ENCODE measurements at places on chromosomes 3 and 15. TPM values are rescaled to one million over a fixed set of nuclear protein-coding genes. Genes with fewer than 3 reads are reported as not detected.

GRCh38 chr3:31495971-31496665 is 36.6 kb upstream of the STT3B start:
- no peak for DNase-seq

GRCh38 chr3:188590557-188590956 is 436.6 kb downstream of the LPP start:
- DNase-seq, result no peak

Gene GOLGA8R
- 3.2 TPM for total RNA-seq

Gene MAGI1
- total RNA-seq, result 47.1 TPM

Gene HIGD2B
- total RNA-seq, result not detected

DNA sequence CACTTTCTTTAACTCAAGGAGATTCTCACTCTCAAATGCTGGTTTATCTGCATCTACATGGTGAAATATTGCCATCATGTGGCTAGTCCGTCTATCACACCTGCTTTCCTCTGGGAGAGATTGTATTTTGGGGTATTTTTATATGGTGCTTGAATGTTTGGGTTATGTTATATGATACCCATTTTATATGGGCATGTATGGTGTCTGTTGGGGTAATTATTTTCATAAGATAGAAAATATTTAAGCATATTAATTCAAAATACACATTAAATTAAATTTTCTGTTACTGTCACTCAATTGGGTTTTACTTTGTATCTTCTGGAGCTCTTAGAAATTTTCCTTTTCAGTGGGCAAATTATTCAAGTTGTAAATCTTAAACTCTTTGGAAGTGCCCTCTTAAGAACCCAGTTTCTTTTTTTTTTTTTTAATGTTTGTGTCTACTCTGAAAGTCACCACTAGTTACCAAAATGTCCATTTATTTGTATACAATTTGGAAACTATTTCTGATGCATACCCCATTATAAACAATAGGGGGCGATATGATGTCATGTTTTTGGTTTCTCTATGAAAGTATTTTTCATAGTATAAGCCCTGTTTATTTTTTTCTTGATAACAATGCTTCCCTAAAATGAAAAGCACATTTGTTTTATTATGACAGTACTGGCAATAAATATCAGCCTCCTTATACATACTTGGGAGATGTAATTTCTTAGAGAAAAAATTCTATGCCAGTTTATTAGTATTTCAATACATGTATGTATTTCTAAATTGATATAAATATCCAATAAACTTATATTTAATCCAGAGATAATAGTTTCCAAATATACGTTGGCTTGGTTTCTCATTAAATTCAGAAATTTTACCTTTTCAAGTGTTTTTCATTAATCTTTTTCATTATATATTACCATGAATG is 36.1 kb upstream of the PLSCR5 start:
- DNase-seq, result no peak

DNA sequence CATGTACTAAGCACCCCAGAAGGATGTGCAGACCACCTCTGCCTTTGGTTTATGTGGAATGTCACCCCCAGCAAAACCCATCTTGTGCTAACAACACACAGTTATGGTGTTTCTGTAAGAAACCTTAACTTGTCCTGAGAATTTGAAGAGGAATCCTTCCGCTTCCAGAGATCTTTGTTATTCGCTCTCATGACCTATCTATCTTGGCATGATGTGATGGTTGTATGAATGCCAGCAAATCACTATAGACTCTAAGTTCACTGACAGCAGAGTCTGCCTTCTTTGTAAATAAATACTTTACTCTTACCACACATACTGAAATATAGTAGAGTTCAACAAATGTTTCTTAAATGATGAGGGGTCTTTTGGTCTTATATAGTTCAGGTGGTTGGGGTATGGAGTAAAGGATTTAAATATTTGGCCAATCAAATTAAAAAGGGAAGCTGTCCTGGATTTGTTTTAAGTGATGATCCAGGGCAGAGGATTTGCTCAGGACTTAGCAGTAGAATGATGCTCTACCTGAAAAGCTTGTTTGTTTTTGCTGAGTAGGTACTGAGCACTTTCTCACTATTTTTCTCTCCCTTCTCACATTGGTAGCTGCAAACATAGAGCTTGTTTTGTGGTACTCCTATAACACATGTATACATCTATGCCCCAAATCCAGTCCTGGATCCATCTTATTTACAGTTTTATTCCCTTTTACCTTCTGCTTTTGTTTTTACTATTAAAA is 27.9 kb upstream of the RTP1 start:
- DNase-seq, result no peak

DNA sequence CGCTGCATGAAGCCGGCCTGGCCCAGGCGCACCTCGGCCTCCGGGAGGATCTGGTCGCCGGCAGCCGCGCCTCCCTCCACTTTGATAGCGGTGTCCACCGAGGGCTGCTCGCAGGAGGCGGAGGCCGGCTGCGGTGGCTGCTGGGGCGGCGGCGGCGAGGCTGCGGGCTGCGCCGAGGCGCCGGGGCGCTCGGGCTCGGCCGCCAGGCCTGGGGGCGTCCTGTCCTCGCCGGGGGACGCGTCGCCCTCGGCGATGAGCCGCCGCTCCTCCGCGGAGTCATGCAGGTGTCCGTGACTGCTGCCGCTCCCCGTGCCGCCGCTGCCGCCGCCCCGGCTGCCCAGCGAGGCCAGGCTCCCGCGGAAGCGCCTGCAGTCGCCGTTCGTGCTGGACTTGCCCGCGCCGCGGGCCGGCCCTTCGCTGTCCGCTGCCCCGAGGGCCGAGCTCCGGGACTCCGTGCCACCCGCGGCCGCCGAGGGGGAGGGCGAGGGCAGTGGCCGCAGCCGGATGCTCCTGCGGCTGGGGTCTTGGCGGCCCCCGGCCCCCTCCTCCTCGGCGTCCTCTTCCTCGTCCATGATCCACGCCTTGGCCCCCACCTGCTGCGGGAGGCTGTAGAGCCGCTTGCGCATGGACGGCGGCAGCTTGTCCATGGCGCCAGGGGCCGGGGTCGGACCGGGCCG is 996 bp downstream of the HCN4 start:
- DNase-seq, result no peak

Gene ETV5
- 18.4 TPM for total RNA-seq

Gene PLA1A
- total RNA-seq, result 1.7 TPM

Gene MYO5A
- 31.2 TPM for total RNA-seq

Gene RBPMS2
- total RNA-seq, result 3.7 TPM

DNA sequence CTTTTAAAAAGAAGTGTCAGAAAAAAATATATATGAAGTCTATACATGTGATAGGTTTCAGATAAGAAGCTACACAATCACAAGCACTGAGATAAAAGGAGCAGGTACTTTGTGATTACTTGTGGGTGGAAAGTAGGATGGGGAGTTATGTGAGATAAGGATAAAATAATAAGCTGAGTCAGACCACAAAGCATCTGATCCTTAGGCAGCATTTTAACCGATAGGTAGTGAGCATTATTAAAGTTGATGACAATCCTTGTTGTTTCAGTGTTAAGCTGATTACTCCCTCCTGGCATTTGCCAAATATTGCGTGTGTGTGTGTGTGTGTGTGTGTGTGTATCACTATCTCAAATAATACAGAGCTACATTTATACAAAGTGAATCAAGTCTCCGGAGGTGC is 483.1 kb downstream of the NAALADL2 start:
- no peak for DNase-seq

DNA sequence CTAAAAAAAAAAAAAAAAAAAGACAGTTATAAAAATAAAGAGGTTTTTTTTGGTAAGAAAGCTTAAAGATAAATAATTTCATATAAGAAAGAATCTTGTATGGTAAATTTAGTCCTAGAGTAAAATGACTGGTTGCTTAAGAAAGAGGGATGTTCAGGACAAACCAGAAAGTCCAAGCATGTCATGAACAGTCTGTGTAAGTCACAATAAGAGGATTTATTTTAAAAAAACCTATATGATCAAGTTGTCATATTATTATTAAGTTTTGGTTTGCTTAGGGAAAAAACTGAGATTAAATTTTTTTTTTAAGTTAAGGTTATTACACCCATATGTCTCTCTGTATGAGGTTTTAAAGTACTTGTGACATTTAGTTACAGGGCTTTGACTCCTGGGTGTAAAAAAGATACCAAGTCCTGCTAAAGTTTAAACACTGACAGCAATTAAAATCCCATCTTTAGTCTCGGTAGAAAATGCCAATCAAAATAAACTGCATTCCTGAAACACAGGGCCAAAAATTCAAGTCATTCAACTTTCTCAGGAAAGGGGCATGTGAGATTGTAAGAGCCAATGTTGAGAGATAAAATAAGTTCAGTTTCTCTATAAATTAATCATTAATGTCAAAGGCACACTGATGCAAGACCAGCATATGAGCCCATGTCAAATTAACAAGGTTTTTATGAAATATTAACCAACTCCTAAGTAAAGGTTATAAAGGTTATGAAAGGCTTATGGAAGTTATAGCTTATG is 8.5 kb upstream of the BDH1 start:
- DNase-seq, result no peak

DNA sequence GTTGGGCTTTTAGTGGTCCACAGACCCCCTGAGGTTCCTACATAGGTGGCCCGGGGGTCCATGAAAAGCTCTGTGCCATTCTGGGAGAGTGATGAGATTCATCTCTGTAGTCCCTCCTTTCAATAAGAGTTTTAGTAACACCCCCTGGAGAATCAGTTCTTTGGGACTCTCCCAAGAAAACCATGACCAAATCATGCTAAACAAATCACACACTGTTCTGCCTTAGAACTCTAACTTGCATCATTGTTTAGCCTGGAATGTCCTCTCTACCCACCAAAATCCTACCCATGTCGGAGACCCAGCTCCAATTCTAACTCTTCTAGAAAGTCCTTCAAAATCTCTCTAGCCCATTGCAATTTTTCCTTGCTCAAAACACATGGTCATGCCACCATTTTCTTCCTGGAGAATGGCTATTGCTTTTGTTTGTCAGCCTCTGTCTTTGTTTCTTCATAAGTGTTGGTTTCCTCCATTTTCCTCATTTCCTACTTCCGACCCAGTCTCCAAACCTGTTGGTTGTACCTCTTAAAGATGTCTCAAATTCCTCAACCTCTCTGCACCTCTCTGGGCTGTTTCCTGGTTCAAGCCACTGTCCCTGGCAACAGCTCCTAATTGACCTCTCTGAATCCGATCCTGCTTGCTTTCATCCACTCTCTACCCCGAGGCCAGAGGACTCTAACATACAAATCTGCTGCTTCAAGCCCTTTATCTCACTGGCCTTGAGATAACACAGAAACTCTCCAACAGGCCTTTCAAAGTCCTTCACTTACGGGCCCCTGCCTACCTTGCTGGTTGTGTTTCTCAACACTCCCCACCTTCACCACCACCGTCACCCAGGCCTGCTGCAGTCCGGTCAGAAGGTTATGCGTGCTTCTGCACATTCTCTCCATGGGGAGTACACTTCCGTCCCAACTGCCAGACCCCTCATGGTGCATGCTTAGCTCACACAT is 23.7 kb downstream of the CYP19A1 start:
- DNase-seq, result no peak

DNA sequence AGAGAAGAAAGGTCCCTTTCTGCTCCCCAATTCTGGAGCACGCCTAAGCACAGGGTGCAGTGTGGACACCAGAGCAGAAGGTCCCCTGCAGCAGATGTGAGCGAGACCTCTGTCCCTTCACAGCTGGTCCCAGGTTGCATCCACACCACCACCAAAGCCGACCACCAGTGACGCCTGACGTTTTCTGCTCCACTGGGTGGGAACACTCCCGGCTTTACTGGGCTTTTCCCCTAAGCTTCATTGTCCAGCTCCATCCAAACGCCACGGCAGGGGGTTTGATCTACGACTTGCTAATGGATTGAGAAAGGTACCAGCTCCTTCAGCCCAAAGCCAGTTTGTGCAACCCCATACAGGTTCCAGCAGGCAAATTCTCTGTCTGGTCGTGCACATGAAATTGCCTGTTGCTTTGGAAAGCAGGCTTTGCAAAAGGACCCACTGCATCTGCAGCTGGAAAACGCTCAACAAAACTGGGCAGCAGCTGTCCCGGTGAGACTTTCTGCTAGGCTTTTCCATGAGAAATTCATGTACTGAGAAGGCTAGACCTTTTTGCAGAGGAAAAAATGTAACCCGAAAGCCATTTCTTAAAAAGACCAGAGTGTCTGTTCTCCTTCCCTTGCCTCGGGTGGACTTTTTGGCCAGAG is 31.1 kb downstream of the ADAMTS17 start:
- no peak for DNase-seq

Gene TNFAIP8L3
- 21.9 TPM for total RNA-seq

GRCh38 chr3:50840983-50841489 is 166.3 kb downstream of the DOCK3 start:
- no peak for DNase-seq

DNA sequence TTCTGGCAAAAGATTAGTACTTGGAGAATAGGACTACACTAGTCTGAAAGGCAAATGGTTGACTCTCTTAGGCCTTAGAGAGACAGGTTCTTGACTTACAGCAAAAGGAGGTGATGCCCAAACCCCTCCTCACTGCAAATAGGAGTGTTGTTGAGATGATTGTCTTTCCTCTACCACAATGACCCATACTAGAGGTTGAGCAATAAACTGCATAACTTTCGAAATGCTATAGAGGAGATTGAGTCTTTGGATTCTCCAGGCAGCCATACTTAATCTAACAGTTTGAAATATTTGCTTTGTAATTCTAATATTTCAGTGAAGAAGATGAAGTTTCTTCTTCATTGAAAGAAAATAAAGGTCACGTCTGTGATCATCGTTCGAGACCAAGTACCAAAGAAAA is 498.5 kb upstream of the GBE1 start:
- DNase-seq, result no peak

DNA sequence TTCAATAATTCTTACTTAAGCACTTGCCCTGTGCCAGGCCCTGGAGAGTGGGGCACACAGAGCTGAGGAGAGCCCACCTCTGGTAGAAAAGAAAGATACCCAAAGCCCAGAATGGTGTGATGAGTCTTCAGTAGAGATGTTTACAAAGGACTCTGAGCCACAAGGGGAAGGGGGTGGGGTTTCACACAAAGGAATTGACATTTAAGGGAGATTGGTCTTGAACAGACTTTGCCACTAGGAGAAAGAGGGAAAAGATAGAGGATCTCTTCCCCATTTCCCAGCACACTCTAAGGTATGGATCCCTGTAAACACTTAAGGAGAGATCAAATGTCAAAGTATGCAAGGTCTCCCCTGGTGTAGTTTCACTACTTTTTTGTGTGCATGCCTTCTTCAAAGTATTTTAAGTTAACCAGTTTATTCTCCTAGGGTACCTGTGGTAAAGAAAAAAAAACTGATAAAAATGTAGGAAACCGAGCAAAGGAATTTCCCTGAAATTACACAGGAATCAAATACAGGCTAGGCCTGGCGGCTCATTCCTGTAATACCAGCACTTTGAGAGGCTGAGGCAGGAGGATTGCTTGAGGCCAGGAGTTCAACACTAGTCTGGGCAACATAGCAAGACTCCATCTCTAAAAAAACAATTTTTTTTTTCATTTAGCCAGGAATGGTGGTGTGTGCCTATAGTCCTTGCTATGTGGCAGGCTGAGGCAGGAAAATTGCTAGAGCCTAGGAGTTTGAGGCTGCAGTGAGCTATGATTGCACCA is 117.6 kb upstream of the SKOR1 start:
- DNase-seq, result no peak

- DNase-seq, result no peak
Observed at GRCh38 chr15:33941279-33942063, 26.8 kb upstream of the CHRM5 start.

GRCh38 chr3:3632449-3632848 is 166.8 kb upstream of the LRRN1 start:
- DNase-seq, result no peak

- DNase-seq, result no peak
Observed at GRCh38 chr3:197430934-197431333, 124.8 kb downstream of the BDH1 start.
